ENCODE measurements at places on chromosomes 2 and 18.

GRCh38 chr2:124283096-124283495 is 258.0 kb downstream of the CNTNAP5 start:
- DNase-seq: no peak

DNA sequence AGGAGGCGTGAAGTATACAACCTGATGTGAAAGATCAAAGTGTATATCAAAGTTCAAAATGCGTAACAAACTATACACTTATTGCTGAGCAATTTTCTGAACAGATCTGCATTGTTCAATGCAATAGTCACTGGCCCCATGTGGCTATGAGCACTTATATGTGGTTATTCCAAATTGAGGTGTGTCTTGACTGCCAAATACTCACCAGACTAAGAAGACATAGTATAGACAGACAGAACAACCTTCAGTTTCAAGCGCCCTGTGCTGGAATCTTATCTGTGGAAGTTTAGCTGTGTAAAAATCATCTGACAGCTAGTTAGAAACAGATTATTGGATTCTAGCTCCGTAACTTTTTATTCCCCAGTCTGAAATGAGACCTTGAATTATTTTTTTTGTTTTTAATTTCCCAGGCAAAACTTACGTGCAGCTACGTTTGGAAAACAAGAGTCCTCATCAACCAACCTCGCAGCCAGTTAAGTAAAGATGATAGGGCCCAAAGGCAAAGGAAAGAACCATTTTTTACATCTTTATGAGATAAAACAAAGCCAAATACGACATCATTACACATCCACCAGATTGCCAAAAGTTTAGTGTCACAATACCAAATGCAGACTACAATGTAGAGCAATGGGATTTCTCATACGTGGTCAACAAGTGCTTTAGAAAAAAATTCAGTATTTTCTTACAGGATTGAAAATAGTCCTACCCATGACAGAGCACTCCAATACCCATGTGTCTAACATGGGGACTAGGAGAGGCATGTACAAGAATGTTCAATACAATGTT is 37.2 kb downstream of the MBOAT2 start:
- DNase-seq: no peak

DNA sequence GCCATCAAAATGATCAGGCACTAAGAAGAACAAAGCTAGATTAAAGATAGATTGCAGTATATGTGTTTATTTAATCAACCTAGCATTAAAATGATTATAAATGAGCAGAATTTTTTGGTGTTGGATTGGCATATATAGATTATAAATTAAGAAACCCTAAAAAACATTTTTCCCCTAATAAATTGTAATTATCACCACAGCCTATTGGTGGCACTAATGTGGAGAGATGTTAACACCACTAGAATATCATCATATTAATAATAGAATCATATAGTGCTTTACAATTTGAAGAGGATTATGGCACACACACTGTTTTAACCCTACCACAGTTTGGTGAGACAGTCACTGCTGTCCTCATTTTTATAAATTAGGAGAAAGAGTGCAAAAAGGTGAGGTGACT is 112.4 kb upstream of the RND3 start:
- DNase-seq: no peak

- DNase-seq: no peak
Observed at GRCh38 chr2:70826696-70827350, 6.4 kb upstream of the CLEC4F start.

DNA sequence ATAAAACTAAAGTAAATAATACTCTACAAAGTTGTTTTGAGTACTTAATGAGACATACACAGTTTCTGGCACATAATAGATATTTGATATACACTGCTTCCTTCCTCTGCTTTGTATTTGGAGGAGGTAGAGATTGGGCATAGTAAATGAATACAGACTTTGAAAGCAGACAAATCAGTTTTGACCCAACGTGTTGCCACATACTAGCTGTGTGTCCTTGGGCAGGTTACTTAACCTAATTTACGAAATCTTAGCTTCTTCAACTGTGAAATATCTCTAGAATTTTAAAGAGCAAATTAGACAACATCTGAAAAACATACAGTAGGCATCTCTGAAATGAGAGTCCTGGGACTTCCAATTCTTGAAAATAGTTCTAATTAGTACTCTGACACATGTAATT is 425.4 kb downstream of the TGIF1 start:
- no peak for DNase-seq

GRCh38 chr2:61575447-61575859 is 37.3 kb upstream of the XPO1 start:
- no peak for DNase-seq

GRCh38 chr2:88027697-88028389 is 11.5 kb upstream of the RNU2-63P start:
- no peak for DNase-seq

DNA sequence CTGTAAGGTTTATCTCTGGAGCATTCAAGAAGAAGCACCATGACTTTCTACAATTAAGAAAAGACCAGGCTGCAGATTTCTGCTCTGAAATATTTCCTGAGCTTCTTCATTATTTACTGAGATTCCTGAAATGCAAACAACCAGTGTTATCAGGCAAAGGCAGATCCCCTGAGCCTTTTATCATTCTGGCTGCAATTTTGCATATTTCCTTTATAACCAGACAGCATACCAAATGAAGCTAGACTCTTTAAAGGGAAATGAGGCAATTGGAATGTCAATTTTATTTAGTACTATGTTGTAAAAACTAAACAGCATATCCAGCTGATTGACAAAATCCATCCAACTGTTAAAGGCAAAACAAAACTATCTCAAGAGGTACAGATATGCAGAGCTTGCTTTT is 372.5 kb downstream of the RIT2 start:
- DNase-seq: no peak

- no peak for DNase-seq
Observed at GRCh38 chr2:184413221-184413620, 185.1 kb upstream of the ZNF804A start.

GRCh38 chr2:64482765-64483504 is 29.0 kb downstream of the LGALSL start:
- DNase-seq: no peak

DNA sequence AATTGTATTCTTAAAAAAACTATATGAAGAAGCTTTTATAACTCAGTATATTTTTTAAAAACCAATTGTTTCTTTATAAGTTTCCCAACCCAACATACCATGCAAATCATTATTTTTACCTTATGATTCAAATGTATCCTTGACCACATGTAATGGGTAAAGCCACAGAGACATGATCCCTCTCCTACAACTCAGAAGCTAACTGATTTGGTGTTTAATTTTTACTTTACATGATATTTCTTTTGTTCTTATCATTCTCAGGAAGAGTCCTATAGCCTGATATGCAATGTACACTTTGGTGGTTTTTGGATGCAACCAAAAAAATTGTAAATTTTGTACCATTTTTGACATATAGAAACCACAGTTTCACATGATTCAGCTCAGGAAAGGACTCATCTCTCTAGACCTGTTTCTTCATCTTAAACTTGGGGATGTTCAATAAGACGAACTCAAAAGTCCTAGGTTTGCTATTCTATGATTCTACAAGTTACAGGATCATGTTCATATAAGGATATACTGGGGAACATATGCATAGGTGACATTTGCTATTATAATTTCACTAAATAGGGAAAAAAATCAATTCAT is 85.2 kb upstream of the RBBP8 start:
- DNase-seq: no peak

DNA sequence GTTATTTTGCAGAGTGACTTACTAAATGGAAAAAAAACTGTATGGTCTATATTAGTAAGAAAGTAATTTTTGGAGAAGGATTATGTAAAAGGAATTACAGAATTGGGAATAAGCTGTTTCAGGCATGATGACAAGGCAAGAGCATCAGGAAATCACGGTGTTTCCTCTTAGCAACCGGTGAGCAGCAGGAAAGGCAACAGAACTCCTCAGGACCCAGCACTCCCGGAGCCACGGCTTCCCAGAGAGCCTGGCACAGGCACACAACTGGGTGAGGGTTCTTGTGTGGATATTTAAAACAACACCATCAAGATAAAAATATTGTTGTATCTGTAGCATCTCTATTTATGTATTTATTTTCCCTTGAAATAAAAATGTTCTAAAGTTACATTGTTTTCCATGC is 34.4 kb downstream of the CYP27C1 start:
- DNase-seq: no peak

GRCh38 chr2:144560251-144560650 is 40.3 kb upstream of the ZEB2 start:
- no peak for DNase-seq

- DNase-seq: no peak
Observed at GRCh38 chr18:12318334-12318697, 10.3 kb downstream of the TUBB6 start.

DNA sequence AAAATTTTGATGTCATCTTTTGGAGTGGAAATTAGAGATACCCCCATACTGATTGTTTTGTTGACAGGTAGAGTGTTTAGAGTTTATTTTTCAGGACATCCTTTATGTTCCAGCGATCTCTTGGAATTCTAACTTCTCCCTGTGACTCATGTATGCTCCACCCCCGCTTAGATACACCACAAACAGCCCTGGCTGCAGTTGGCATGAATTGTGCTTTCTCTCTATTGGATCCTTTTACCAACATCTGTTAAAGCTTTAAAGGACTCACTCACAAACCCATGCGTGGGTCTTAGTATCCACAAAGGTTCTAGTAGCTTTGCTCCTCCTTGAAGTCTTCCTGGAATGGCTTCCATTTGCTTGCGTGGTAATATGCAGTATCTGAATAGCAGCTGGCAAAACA is 409.5 kb upstream of the POU3F3 start:
- no peak for DNase-seq

DNA sequence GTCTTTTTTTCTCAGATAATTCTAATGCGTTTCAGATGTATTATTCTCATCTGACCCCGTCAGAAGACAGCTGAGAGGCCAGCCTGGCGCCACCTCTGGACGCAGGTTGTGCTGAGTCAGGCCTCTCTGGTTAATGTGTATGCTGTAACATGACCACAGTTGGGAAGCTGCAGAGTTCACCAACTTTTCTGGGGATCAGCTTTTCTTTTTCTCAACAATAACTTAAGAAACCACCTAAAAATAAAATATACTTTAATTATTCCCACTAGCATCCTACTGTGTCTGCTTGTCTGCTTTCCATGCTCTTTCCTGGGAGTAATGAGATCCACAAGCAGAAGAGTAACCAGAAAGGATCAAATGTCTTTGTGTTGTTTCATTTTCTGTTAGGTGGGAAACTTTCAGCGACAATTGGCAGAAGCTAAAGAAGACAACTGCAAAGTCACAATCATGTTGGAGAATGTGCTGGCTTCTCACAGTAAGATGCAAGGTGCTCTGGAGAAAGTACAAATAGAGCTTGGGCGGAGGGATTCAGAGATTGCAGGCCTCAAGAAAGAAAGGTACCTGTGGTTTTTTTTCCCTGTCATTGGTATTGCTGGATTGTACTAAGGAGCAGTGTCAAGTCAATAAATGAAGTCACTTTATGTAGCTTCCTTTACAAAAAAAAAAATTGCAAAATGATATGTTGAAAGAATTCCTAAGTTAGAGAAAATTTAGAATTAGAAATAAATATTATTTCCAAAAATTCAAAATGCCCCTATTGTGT is 79.8 kb downstream of the CCDC150 start:
- no peak for DNase-seq

DNA sequence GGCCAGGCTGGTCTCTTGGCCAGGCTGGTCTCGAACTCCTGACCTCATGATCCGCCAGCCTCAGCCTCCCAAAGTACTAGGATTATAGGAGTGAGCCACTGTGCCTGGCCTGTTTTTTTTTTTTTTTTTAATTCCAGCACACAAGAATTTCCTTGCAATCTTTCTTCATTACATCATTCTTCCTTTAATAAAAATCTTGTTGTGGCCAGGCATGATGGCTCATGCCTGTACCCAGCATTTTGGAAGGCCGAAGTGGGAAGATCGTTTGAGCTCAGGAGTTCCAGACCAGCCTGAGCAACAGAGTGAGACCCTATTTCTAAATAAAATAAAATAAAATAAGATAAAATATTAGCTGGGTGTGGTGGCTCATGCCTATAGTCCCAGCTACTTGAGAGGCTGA is 21.4 kb upstream of the PLEKHM3 start:
- no peak for DNase-seq

DNA sequence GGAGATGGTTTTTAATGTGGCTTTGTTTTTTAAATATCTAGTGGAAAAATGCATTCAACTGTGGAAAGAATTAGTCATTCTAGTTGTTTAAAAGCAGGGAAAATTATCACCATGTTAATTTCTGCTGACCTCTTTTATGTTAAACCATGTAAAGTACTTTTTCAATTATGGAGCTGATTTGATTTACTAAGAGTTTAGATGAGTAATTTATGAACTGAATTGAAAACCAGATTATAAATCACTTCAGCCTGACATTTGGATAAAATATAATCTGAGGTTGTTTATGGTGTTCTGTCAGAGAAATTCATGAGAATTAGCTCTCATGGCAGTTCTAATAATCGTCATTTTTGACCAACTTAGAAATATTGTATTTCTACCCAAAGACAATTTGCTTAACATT is 11.6 kb downstream of the ITGA4 start:
- DNase-seq: no peak
